Tibial nerve (tissue), 4 donors: ENCODE measurements at places on chromosomes 7 and 10.

GRCh38 chr7:41006306-41006995, 696.4 kb downstream of the INHBA start:
- no peak for DNase-seq

- peak; percentile 5 for DNase-seq
Observed at GRCh38 chr10:91077549-91078071, 142.9 kb upstream of the PCGF5 start.

DNA sequence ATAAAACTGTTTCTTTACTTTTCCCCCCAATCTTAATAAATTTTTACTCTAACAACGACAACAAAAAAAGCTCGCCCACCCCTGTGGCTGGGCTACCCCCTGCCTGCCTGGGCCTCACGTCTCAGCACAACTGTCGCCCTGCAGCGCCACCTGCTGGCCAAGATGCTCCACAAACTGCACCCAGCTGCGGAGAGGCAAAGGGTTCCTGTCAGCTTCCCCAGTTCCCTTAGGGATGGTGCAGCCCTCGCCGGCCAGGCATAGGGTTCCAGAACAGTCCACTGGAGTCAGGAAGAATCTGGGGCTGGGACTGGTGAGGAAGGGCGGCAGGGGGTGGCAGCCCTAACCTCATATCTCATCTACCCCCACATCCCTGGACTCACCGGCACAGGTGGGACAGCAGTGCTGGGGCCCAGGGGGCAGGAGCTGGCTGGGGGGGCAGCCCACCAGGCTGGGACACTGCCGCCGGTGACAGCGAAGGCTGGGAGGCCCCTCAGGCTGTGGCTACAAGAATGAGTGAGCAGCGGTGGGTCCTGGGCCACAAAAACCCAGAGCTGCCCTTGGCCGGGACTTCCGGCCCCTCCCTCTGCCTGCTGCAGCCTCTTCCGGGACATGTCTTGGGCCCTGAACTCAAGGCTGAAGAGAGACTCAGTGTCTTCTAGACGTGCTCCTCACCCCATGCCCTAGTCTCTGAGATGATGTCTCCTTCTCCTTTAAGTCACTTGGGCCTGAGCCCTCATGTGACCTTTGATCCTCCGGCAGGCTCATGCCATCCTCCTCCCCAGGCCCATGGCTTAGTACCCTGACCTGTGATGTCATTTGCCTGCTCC, 21.2 kb downstream of the ATP6V1F start:
- peak; percentile 75 for DNase-seq

DNA sequence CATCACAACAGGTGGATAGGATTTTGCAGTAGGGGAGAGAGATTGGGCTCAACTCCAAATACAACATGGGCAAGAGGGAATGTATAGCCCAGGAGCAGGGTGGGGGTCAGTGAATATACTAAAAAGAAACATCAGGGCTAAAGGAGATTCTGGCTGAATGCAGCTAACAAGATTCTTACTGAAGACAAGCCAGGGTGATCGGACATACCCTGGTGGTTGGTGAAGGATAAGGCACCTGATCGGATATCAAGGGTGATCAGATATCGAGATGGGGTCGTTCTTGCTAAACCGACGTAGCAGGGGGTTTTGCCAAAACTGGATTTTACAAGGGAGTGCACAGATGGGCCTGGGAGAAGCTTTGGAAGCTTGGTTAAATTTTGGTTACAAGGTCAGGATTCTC, 34.4 kb downstream of the WIPF3 start:
- no peak for DNase-seq

DNA sequence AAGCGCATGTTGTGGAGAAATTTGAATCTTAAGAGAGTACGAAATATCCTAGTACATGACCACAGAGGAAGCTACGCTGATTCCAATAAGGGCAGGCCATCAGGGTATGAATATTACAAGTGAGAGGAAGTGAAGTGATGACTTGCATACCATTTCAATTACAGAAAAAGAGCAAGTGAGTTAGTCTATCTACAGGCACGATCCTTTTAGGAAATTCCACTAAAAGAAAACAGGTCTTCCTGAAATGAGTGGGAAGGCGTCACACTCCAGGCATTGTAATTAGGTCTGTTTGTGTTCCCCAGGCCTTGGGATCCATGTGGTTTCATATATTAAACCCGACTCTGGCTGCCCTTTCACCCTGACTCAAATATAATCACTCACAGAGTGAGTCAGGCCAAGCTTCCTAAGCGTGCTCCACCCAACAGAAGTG, 152.5 kb downstream of the SEMA3A start:
- no peak for DNase-seq
